ENCODE measurements at places on chromosomes 7 and 10.

DNA sequence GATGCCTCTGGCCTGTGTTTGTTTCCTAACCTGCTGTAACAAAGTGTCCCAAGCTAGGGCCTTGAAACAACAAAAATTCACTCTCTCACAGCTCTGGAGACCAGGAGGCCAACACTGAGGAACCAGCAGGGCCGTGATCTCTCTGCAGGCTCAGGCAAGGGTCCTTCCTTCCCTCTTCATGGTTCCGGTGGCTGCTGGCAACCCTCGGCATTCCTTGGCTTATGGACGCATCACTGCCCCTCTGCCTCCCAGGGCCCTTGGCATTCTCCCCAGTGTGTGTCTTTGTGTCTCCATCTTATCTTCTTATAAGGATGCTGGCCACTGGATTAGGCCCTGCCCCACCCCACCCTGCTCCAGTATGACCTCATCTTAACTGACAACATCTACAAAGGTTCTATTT is 17.0 kb downstream of the CNPY1 start:
- no peak for DNase-seq
- peaks cover 30% of the 10 kb centered on the region for H3K27me3 ChIP-seq

DNA sequence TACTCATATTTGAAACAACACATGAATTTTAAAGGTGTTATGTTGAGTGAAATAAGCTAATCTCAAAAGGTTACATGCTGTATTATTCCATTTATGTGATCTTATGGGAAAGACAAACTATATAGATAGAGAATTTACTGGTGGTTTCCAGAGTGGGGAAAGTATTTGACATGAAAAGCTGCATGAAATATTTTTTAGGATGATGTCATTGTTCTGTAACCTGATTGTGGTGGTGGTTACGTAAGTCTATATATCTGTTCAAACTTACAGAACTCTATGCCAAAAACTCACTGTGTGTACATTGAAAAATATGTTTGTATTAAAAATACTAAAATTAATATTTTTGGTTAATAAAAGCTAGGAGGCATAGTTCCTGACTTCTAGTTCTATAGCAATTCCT is 453.0 kb downstream of the SORCS3 start:
- DNase-seq: no peak
- H3K4me3 ChIP-seq: no peak overlapping the region
- H3K27me3 ChIP-seq: no peaks in the 10 kb centered on the region
- no peaks in the 10 kb centered on the region for H3K4me1 ChIP-seq

DNA sequence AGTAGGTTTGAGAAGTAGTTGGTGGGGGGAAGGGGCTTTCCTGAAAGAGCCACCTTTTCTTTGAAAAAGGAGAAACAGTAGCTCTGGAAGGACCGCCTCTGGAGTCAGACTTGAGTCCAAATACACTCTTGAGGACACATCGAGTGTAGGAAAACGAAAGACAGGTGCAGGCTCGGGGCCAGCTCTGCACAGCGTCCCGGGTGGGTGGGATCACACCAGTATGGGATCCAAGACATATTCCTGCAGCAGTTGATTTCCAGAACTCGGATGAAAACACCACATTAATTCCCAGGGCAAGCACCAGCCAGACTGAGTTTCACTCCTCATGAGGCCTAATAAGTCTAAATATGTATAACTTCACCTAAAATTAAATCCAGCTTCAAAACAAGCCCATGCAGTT is 61.4 kb downstream of the ASB13 start:
- H3K27me3 ChIP-seq: no peaks in the 10 kb centered on the region
- no peak overlapping the region for H3K27ac ChIP-seq
- H3K4me3 ChIP-seq: no peak overlapping the region
- peaks cover 1% of the 10 kb centered on the region for H3K4me1 ChIP-seq

- H3K27ac ChIP-seq: no peak overlapping the region
- H3K4me1 ChIP-seq: peaks cover 6% of the 10 kb centered on the region
- H3K36me3 ChIP-seq: peaks cover 10% of the 10 kb centered on the region
- H3K4me3 ChIP-seq: no peak overlapping the region
- DNase-seq: no peak
- no peaks in the 10 kb centered on the region for H3K27me3 ChIP-seq
These were observed 56.7 kb downstream of the VSTM4 start for GRCh38 chr10:49058463-49059255.

- DNase-seq: no peak
- no peaks in the 10 kb centered on the region for H3K27me3 ChIP-seq
- H3K4me1 ChIP-seq: no peaks in the 10 kb centered on the region
- no peak overlapping the region for H3K27ac ChIP-seq
These were observed 19.5 kb upstream of the INSYN2A start for GRCh38 chr10:127215866-127216265.
